ENCODE measurements at places on chromosomes 4 and X. TPM values are rescaled to one million over a fixed set of nuclear protein-coding genes. Genes with fewer than 3 reads are reported as not detected.

The KCNE5 gene
- not detected for total RNA-seq

The MORC4 gene
- 33.8 TPM for total RNA-seq

The KLKB1 gene
- not detected for total RNA-seq

The RNF150 gene
- total RNA-seq, result 37.1 TPM

The GUCY2F gene
- not detected for total RNA-seq

The SPACA5 gene
- not detected for total RNA-seq

The CCSER1 gene
- 149 TPM for total RNA-seq

The MAGEE2 gene
- 0.37 TPM for total RNA-seq

The ETDA gene
- total RNA-seq, result not detected

The HOPX gene
- total RNA-seq, result not detected

The MAGEA1 gene
- total RNA-seq, result not detected

The GRIA3 gene
- total RNA-seq, result not detected

The BTK gene
- not detected for total RNA-seq

The XIAP gene
- 10.5 TPM for total RNA-seq

The WWC2 gene
- 30.9 TPM for total RNA-seq

GRCh38 chr4:31737419-31737818 lies 1017.2 kb downstream of the PCDH7 start:
- H3K27ac ChIP-seq, result no peak overlapping the region
- H3K4me1 ChIP-seq, result no peaks in the 10 kb centered on the region
- H3K27me3 ChIP-seq, result no peaks in the 10 kb centered on the region
- no peak for DNase-seq
- no peaks in the 10 kb centered on the region for H3K36me3 ChIP-seq

GRCh38 chrX:130718137-130718536 lies 184.9 kb downstream of the ENOX2 start:
- no peak overlapping the region for H3K27ac ChIP-seq
- DNase-seq, result no peak

GRCh38 chr4:39591290-39591689 lies 47.4 kb downstream of the SMIM14 start:
- peak overlapping the region; percentile 12 for H3K27ac ChIP-seq
- H3K4me3 ChIP-seq, result no peak overlapping the region
- peak; percentile 69 for DNase-seq
- H3K36me3 ChIP-seq, result peaks cover 9% of the 10 kb centered on the region
- no peaks in the 10 kb centered on the region for H3K4me1 ChIP-seq

GRCh38 chrX:154334496-154334895 lies 38.9 kb downstream of the TKTL1 start:
- H3K4me1 ChIP-seq, result no peaks in the 10 kb centered on the region
- no peaks in the 10 kb centered on the region for H3K36me3 ChIP-seq
- no peak overlapping the region for H3K27ac ChIP-seq

DNA sequence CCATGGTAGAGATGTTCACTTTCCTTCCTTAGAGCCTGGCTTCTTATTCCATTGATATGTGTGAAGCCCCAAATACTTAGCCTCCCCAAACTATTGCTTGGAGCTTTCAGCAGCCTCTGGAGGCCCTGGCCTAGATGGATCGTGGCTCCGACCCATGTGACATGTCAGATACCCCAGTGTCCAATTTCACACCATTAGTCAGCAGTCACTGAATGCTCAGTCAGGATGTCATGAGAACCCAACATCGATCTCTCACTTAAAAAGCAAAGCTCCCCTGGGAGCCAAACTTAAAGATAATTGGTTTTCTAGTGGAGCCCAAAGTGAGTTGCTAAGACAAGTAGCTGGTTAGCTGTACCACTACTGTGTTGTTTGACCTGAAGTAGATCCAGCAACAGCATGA lies 41.6 kb upstream of the IGSF1 start:
- H3K27me3 ChIP-seq, result no peaks in the 10 kb centered on the region
- no peaks in the 10 kb centered on the region for H3K4me1 ChIP-seq
- DNase-seq, result no peak

GRCh38 chr4:7530082-7530481 lies 95.4 kb upstream of the PSAPL1 start:
- no peak overlapping the region for H3K27ac ChIP-seq
- H3K36me3 ChIP-seq, result no peaks in the 10 kb centered on the region
- H3K4me3 ChIP-seq, result no peak overlapping the region
- DNase-seq, result no peak
- H3K27me3 ChIP-seq, result peaks cover 21% of the 10 kb centered on the region

GRCh38 chr4:151207868-151208267 lies 69.1 kb upstream of the PRSS48 start:
- H3K27me3 ChIP-seq, result no peaks in the 10 kb centered on the region
- peaks cover 47% of the 10 kb centered on the region for H3K4me1 ChIP-seq
- H3K36me3 ChIP-seq, result no peaks in the 10 kb centered on the region
- no peak overlapping the region for H3K4me3 ChIP-seq

DNA sequence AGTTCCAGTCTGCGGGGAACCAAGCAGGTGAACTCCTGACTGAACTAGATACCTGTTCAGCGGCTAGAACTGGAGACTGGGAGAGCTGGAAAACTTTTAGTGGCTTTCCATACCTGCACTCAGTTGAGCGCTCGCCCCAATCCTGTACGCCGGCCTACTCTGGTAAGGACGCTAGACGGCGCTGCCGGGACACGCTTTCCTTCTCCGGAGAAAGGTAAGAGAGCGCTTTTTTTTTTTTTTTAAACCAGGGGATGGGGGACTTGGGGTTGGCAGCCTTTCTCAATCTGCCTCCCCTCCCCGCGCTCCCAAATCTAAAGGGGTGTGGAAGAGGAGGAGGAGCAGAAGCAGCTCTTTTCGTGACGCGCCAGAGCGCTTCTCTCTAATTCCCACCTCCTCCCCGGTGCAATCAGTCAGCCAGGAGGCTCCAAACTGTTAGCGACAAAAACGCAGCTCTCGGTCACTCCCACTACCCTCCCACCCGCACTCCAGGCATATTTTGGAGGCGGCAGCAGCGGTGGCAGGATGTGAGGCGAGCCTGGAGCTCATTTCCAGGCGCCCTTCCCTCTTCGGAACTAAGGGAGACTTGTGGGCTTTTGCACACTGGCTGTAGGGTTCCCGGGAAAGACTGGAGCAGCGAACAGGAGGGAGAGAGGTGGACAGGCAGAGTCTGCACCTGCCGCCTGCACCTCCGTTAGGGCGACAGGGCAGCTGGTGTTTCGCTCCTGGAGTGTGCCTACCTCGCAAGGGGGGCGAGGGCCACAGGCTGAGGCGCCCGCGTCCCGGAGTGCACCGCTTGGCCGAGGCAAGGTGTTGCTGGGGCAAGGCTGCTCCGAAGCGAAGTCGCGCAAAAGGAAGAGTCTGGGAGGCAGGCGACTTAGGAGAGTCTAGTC lies at the start of gene IL1RAPL2:
IL1RAPL2 (plus strand) TSS at position 409 of the 890 bp plus-strand sequence.
- no peak within 1 kb of the TSS for H3K27ac ChIP-seq
- H3K4me3 ChIP-seq, result peak within 1 kb of the TSS; percentile 7
- H3K4me1 ChIP-seq, result peaks cover 14% of the 10 kb centered on the region
- H3K36me3 ChIP-seq, result no peaks in the 10 kb centered on the region

DNA sequence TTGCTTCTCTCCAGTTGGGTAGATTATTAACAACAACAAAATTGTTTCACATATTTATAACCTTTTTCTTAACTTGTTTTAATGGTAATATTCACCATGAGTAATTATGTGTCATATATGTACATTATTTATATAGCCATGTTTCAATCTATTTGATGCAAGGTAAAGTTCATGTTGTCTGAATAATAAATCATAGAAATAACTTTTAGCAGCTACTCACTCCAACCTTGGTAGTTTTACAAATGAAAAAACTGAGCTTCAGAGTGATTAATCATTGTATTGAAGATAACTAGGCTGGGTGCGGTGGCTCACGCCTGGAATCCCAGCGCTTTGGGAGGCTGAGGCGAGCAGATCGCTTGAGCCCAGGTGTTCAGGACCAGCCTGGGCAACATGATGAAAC lies 46.0 kb downstream of the TMA16 start:
- DNase-seq, result no peak
- H3K27ac ChIP-seq, result no peak overlapping the region
- H3K4me3 ChIP-seq, result no peak overlapping the region
- H3K27me3 ChIP-seq, result no peaks in the 10 kb centered on the region
- H3K36me3 ChIP-seq, result no peaks in the 10 kb centered on the region

DNA sequence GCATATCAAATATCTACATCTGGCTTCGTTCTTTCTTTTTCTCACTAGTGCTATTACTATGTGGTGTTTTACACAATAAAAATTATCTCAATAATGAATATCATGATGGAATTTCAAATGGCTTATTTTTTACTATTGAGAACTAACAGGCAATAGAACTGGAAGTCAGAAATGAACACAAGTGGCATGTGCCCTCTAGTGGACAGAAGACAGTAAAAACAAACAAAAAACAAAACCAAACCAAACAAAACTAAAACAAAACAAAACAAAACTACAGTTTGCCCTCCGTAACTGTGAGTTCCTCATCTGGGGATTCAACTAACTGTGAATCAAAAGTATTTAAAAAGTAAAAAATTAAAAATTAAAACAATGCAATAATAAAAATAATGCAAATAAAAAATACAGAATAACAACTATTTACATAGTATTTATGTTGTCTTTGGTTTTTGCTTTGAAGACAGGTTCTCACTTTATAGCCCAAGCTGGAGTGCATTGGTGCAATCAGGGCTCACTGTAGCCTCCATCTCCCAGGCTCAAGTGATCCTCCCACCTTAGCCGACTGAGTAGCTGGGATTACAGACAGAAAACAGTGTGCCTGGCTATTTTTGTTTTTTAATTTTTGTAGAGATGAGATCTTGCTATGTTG lies 195.6 kb upstream of the TACR3 start:
- peak; percentile 49 for DNase-seq
- H3K36me3 ChIP-seq, result no peaks in the 10 kb centered on the region
- no peaks in the 10 kb centered on the region for H3K27me3 ChIP-seq
- no peak overlapping the region for H3K4me3 ChIP-seq
- no peak overlapping the region for H3K27ac ChIP-seq
- no peaks in the 10 kb centered on the region for H3K4me1 ChIP-seq

DNA sequence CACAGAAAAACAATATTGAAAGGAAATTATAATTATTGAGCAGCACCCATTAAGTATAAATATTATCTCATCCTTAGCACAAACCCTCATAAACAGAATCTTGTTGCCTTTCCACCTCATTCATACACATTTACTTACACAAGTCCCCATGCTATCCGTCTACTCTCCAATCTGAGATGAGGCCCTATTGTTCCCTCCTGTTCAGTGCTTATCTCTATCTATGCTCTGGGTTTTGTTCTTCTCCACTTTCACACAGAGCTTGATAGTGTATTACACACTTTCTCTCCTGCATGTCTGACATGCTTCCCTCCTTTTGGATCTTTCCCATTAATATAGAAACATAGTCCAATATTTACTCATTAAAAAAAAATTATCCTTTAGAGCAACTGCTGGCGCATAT lies 238.2 kb upstream of the MAB21L2 start:
- H3K27me3 ChIP-seq, result no peaks in the 10 kb centered on the region
- no peak overlapping the region for H3K27ac ChIP-seq
- H3K36me3 ChIP-seq, result no peaks in the 10 kb centered on the region
- no peak for DNase-seq
- H3K4me1 ChIP-seq, result peaks cover 1% of the 10 kb centered on the region

DNA sequence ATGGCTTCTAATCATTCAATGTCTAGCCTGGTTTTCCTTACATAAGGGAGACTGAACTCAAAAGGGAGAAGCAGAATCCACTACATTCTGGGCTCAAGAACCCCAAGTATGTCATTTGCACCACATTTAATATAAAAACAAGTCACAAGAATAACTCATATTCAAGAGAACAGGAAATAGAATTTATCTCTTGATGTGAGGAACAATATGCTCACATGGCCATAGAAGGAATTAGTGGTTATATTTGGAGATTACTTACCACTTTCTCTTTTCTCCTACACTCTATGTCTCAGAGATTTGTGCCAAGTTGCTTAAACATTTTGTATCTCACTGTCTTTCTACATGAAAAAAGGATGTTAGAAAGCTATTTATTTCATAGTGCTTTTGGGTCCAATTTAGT lies 922.6 kb upstream of the PABPC4L start:
- H3K27me3 ChIP-seq, result no peaks in the 10 kb centered on the region
- no peaks in the 10 kb centered on the region for H3K36me3 ChIP-seq
- H3K4me3 ChIP-seq, result no peak overlapping the region

GRCh38 chr4:19844446-19844845 lies 407.3 kb upstream of the SLIT2 start:
- H3K27ac ChIP-seq, result no peak overlapping the region
- no peaks in the 10 kb centered on the region for H3K36me3 ChIP-seq
- no peaks in the 10 kb centered on the region for H3K27me3 ChIP-seq
- no peaks in the 10 kb centered on the region for H3K4me1 ChIP-seq

GRCh38 chrX:18966624-18967023 lies 17.3 kb downstream of the PHKA2 start:
- no peak for DNase-seq
- H3K36me3 ChIP-seq, result no peaks in the 10 kb centered on the region
- no peak overlapping the region for H3K27ac ChIP-seq
- no peaks in the 10 kb centered on the region for H3K4me1 ChIP-seq
- no peak overlapping the region for H3K4me3 ChIP-seq

DNA sequence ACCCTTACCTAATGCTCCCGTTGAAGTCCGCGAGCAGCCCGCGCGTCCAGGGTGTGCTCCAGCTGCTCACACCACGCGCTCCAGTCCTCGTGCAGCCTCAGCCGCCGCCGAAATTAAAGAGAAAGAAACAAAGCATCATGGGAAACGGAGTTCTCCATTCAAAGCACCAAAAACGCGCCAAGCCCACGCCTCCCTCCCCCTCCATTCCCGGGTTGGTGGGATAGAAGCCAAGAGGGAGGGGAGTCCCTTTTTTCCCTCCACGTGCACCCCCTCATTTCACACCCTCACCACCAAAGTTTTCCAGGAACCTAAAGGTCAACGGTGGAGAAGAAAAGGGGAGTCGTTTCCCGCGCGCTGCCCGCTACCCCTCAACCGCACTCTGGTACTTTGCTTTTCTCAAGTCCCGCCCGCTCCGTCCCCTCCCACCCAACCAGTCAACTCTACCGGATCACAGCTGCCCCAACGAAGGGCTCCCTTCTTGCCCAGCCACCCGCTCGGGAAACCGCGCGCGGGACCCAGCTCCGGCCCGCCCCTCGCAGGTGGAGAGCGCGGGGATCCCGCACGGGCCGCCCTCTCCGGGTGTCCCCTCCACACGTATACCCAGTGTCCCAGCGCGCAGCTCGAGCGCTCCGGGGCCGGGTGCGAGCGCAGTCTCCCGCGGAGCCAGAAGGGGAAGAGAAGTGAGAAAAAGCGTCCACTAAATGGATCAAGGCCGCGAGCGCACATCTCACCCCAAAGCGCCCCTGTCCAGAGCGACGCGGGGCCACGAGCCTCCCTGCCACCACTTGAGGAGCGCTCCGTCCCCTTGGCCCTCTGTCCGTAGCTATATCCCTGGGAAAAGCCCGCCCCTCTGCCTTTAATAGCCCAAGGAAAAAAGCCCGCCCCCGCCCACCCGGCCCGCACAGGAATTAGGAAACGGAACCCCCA lies 65.1 kb upstream of the CCDC160 start:
- H3K27me3 ChIP-seq, result peaks cover 19% of the 10 kb centered on the region
- H3K27ac ChIP-seq, result peak overlapping the region; percentile 19
- no peaks in the 10 kb centered on the region for H3K36me3 ChIP-seq

DNA sequence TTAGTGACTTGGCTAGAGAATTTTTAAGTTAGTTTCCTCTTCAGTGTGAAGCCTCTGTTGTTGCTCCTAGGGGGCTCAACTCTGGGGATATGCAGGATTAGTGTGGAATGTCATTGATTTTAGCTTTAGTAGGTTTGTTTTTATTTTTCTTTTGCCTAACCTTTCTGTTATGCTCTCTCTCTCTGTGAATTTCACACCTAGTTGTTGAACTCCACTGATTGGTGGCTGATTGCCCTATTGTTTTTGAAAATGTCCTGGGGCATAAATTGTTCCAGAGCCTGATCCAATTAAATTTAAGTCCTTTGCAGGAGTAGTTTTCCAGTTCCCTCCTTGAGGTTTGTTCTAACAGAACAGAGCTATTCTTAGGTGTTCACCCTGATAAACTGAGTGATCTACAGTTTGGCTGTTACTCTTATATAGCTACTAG lies 393.3 kb upstream of the CTSO start:
- no peak for DNase-seq
- H3K4me1 ChIP-seq, result no peaks in the 10 kb centered on the region
- no peaks in the 10 kb centered on the region for H3K27me3 ChIP-seq
- H3K4me3 ChIP-seq, result no peak overlapping the region

All from stomach (tissue), 19 donors.